ENCODE measurements at places on chromosomes 7 and 10.

- DNase-seq = no peak
Measured at GRCh38 chr10:116627386-116627933, 6.7 kb downstream of the PNLIPRP2 start.

GRCh38 chr7:70093205-70093904 is 495.1 kb downstream of the AUTS2 start:
- DNase-seq = no peak

GRCh38 chr10:37222046-37222445 is 96.6 kb downstream of the ANKRD30A start:
- DNase-seq = no peak

DNA sequence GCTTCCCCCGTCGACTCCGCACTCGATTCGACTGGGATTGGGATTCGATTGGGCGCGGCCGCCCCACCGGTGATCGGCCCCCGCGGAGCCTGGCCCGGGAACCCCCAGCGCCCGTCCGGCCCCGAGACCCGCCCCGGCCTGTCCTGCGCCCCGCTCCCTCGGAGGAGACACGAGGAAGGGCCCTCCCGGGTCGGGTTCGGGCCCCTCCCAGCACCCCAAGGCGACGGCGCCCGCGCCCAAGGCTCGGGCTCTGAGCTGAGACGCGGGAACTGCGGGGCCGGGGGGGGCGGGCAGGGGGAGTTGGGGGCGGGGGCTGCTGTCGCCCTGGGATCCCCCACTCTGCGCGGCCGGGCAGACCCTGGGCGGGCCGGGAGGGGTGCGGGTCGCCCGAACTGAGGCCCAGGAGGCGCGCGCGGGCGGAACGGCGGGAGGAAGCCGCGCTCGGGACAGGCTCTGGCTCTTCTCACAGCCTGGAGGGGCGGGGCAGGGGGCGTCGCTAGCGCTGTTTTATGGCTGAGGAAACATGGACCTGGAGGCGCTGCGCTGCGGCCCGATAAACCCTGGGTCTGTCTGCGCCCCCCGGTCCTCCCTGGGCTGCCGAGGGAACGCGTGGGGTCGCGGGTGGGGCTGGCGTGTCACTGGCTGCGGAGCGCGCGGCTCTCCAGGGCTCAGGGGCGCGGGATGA is 1.7 kb upstream of the NKX6-2 start:
- DNase-seq = no peak

DNA sequence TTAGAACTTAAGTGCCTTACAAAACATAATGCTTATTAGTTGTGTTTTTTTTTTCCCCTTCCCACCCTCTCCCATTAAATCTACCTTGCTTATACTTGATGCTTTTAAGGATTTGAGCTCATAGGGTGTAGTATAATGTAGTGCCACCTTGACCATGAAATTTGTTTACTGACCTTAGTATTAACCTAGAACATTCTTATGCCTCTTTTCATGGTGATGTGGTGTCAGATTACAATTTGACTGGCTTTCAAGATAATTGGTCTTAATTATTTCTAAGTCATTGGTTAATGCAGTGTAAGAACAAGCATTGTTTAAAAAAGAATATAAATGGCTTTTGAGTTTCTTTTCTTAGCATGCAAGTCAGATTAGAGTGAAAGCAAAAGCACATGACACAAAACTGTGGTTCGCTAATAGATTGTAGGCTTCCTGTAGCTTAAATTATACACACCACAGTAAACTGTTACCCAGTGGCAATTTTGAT is 61.8 kb downstream of the ADD3 start:
- DNase-seq = no peak

DNA sequence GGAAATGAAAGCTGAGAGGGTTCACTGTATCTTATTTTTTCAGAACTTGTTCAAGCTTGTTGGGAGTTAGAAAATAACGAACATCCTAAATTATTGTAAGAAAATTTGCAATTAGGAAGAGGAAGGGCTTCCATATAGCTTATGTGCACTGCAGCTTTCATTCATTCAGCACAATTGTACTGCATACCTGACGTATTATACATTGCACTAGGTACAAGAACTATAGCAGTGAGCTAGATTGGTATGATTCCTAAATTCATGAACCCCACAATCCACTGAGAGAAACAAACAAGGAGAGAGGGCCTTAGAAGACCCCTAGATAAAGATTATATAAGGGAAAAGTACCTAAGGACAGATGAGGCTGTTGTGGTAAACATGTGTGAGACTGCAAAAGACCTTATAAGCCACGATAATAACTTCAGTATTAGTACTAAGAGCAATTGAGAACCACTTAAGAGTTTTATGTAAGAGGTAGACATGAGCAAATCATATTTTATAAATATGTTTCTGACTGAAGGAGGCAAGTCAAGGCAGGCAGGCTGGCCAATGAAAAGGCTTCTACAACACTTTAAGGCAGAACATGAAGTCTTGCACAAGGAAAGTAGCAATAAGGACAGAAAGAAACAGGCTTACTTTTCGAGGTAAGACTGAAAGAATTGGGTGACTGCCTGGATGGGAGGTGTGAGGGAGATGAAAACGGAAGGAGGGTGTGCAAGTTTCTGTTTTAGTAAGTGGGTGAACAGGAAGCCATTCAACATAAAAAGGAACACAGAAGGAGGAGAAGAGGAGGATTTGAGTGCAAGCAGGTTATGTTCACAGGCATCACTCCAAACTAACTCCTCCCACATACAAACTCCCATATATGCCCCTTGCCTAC is 77.9 kb upstream of the LRRN3 start:
- DNase-seq = no peak

- DNase-seq = no peak
Measured at GRCh38 chr7:39696631-39697030, 73.3 kb downstream of the RALA start.

DNA sequence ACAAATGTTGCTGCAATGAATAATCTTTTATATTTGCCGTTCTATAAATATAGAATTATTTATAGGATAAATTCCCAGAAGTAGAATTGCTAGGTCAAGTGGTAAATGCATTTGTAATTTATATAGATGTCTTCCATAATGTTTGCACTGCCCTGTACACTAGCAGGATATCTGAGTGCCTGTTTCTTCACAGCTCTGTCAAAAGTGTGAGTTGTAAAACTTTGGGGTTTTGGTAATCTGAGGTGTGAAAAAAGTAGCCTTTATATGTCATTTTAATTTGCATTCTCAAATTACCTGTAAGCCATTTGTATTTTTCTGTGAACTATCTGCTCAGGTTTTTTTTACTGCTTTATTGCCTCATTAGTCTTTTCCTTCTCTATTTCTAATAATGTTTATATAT is 271.2 kb downstream of the NEBL start:
- DNase-seq = no peak

- peak; percentile 88 for DNase-seq
Measured at GRCh38 chr7:66847879-66848790, 72.9 kb upstream of the TMEM248 start.

DNA sequence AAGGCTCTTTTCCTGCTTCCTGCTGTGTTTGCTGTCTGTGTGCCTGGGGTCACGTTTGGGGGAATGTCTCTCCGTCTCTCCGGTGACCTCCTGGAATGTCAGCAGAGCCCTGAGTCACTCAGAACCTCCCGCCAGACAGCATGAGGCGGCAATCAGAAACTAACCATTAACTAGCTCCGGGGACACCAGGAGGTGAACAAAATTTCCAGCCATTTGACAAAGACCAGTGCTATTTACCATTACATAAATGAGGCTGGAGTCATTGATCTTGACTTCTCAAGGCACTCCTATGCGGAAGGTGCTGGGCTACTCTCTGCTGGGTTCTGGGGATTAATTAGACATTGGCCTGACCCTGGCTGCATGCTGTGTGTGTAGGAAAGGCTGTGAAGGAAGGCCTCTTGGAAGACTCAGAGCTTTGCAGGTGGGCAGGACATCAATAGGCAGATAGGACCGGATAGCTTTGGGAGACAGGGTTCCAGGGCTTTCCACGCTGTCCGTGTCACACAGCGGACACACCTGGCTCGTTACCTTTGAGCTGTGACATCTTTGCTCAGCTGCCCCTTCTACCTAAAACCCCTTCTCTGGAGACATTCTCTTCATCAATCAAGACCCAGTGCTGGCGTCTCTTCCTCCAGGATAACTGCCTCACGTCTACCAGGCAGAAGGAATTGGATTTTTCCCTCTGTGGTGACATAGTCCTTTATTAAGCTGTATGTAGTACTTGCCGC is 77.0 kb downstream of the PFKFB3 start:
- DNase-seq = peak; percentile 57

DNA sequence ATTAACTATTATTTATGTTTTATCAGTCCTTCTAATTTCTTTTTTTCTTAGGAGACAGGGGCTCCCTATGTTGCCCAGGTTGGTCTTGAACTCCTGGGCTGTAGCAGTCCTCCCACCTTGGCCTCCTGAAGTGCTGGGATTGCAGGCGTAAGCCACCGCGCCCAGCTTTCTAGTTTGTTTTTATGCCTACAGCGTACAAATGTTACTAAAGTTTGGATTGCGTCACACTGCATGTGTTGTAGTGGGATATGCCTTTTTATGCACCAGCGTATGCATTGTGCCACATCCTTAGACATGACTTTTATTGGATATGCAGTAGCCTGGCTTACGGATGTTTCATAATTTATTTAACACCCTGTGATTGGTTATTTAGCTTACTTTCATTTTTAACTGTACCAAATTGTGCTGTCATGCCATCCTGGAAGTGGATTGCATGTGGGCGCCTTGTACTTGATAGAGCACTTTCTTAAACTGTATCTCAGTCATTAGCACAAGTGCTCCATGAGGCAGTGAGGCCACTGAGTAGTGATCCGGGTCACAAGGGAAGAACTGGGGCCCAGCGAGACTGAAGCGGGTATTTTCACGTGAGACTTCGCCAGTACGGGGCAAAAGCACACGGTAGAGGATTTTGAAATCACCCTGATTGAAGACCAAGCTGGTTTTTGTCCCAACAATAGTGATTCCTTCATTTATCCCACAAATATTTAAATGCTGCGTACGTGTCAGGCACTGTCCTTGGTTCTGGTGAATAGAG is 165.0 kb downstream of the MGMT start:
- no peak for DNase-seq

GRCh38 chr7:70044064-70044463 is 445.8 kb downstream of the AUTS2 start:
- DNase-seq = no peak

DNA sequence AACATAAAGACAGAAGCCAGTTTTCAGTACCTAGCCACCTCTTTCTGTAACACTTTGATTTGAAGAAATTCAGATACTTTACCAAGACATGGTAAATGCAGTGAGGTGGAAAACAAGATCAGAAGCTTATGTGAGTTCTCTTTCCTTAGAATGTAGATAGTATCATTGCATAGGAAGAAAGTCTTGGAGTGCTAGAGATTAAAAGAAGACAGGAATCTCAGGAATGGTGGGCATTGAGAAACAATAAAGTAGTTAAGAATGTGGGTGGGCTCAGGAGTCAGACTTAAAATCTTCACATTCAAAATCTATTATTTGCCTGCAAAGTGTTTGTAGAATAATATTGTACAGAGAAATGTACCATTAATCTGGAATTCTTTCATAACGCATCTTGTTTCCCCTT is 58.9 kb downstream of the POLL start:
- peak; percentile 7 for DNase-seq

- peak; percentile 16 for DNase-seq
Measured at GRCh38 chr10:120950051-120950561, 98.9 kb downstream of the WDR11 start.

GRCh38 chr10:29297678-29298077 is 8.8 kb downstream of the LYZL1 start:
- no peak for DNase-seq

- DNase-seq = no peak
Measured at GRCh38 chr10:51999096-51999495, 299.7 kb upstream of the CSTF2T start.

DNA sequence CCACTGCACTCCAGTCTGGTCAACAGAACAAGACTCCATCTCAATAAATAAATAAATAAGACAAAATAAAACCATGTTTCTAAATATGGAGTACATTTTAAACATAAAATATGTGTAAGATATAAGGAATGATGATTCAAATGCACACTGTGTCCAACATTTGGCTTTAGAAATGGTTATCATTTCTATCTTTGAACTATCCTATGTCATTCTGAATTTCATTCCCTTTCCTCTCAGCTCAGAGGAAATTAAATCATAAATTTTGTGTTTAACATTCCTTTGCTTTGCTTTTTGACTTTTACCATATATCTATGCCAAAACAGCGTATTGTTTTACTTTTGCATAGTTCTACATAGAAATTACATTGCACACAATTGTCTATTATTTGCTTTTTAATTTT is 130.9 kb downstream of the GNAT3 start:
- no peak for DNase-seq

DNA sequence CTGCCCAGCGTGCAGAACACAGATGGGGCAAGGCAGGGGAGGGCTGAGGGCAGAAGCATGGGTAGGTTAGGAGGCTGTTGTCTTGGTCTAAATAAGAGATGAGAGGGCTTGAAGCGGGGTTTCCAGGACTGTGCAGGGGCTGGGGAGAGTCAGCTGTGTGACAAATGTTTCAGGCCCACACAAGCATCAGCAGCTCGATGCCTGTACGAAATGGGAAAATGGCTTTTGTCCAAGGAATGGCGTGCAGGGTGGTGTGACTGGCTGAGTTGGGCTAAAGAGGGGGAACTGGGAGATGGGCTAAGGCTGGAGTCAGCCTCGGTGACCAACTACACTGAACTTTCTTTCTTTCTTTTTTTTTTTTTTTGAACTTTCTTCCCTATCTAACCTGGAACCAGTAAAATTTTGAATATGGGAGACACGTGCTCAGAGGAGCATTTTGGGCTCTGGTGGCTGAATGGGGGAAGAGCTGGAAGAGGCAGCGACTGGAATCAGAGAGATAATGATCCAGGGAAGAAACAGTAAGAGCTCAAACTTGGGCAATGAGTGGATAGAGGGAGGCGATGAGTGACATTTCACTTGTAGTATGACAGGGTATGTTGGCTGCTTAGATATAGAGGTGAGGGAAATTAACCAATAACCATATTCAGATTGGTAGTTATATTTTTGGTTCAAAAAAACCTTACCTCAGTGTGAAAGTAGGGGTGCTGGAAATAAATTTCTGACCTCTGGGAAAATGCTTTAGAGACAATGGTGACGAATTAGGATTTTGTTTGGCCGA is 10.2 kb upstream of the EPHA1 start:
- no peak for DNase-seq

DNA sequence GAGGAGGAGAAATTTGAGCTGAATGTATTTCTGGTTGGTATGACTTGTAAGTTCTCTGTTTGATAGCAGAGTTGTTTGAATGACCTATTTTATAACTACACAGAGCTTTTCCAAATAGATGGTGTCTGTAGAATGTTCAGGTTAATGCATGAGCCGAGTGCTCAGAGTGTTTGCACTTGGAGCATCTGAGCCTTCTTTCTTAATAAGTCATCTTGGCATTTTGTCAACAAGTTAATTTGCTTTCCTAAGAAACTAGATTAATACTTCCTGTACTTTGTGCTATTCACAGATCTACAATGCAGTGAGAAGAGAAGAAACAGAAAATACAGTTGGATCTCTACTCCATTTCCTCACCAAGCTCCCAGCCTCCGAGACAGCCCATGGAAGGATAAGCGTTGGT is 138.2 kb downstream of the PLCE1 start:
- peak; percentile 27 for DNase-seq

GRCh38 chr7:120272701-120273475 is at the start of gene KCND2:
KCND2 (plus strand) TSS chr7:120273175.
- peak; percentile 6 for DNase-seq

GRCh38 chr10:70903262-70903921 is 15.0 kb upstream of the PCBD1 start:
- peak; percentile 58 for DNase-seq

Measured in fibroblast of pulmonary artery (primary cell).